H4 (cell line): ENCODE measurements at places on chromosomes 6 and 20. TPM values are rescaled to one million over a fixed set of nuclear protein-coding genes. Genes with fewer than 3 reads are reported as not detected.

Gene STX11
- total RNA-seq: not detected in 2 replicates

GRCh38 chr6:137197684-137198645 is 21.2 kb downstream of the IFNGR1 start:
- no peak for DNase-seq

Gene UNC93A
- not detected in 2 replicates for total RNA-seq

DNA sequence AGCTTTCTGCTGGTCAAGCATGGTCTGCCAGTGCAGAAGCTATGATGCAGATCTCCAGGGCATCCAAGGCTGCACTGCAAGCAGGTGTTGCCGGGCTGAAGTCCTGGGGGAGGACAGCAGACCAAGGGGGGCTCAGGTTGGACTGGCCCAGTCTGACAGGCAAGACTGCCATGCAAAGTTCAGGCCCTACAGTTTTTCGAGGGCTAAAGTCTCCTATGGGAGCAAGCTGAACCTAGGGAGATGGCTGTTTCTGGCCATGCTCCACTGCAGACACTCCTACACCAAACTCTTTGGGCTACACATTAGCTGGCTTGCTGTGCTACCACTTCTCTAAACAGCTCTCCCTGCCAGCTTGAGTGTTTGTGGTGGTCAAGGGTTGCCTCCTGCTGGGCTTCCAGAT is 130.0 kb upstream of the SYNCRIP start:
- DNase-seq: no peak

DNA sequence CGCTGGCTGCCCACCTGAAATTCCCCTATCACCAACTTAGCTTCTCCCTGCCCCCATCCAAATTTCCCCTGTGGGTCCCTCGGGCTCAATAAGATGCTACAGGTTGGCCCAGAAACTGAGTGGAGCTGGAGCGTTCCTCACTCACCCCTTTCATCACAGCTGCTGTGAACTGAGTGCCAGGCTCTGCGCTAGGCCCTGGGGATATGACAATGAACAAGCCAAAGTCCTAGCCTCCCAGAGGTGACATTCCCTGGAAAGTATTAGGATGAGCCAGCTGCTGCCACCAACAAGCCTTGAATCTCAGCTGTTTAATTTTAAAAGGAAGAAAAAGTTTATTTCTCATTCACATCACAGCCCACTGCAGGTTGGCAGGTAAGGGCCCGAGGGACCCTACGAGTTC is 86.6 kb upstream of the EYA2 start:
- no peak for DNase-seq

DNA sequence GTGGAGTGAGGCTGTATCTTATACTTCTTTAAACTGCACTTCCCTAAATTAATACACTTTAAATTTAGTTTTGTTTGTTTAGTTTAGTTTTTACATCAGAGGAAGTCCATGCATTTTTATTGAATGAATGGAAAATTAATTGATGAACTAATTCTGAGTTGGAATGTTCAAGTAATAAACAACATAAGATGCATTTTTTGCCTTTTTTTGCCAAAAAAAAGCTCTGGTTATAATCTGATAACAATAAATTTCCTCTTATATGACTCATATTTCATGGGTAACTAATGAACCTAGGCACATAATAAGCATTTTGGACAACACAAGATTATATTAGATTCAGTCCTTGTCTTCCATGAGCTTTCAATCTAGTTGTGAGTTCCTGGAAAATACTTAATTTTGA is 323.1 kb downstream of the CENPW start:
- no peak for DNase-seq

Gene CDH4
- total RNA-seq: 0.14 and 0.16 TPM in 2 replicates

GRCh38 chr20:9829835-9830234 is 9.0 kb downstream of the PAK5 start:
- no peak for DNase-seq
